ENCODE measurements at places on chromosomes 7 and 10. TPM values are rescaled to one million over a fixed set of nuclear protein-coding genes. Genes with fewer than 3 reads are reported as not detected.

Gene SPOCK2
- total RNA-seq: 165 TPM

Gene PNLIPRP1
- not detected for total RNA-seq

Gene FFAR4
- not detected for total RNA-seq

Gene LMTK2
- 16.9 TPM for total RNA-seq

Gene LAMB1
- 0.16 TPM for total RNA-seq

DNA sequence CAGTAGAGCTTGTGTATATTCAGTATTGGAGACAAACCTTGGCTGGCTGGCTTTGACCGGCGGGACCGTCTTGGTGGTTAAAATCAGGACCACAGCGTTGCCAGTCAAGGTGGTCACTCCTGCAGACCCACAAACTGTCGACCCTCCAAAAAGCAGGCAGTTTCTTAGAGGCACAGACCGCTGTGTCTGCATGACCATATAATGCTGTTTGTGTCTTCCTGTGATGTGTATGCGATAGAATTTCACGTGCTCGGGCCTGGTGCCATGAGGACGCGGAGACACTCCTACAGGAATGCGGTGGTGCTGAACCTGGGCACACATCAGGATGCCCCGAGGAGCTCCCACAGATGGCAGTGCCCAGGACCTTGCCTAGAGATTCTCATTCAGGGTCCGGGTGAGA lies 34.8 kb downstream of the BNIP3 start:
- no peak overlapping the region for H3K4me3 ChIP-seq
- H3K27me3 ChIP-seq: no peaks in the 10 kb centered on the region
- H3K27ac ChIP-seq: no peak overlapping the region
- H3K36me3 ChIP-seq: peaks cover 52% of the 10 kb centered on the region
- DNase-seq: no peak
- H3K4me1 ChIP-seq: peaks cover 2% of the 10 kb centered on the region

DNA sequence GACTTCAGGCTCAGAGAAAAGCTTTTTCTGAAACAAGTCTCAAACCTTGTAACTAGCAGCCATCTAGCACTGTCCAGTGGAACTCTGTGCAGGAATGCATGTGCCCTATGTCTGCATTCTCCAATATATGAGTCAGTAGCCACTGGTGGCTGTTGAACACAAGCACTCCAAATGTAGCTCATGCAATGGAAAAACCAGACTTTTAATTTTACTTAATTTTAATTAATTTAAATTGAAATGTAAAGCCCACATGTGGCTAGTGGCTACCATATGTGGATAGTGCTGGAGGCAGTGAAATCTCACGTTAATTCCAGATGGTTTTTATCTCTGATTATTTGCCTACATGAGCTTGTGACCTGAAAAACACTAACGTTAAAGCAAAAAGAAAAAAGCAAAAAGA lies 225.1 kb downstream of the GATA3 start:
- DNase-seq: no peak
- no peak overlapping the region for H3K4me3 ChIP-seq
- no peaks in the 10 kb centered on the region for H3K36me3 ChIP-seq
- H3K27ac ChIP-seq: no peak overlapping the region
- H3K27me3 ChIP-seq: peaks cover 3% of the 10 kb centered on the region
- H3K4me1 ChIP-seq: peaks cover 10% of the 10 kb centered on the region

GRCh38 chr7:79684384-79684783 lies 230.9 kb upstream of the MAGI2 start:
- H3K36me3 ChIP-seq: no peaks in the 10 kb centered on the region
- no peaks in the 10 kb centered on the region for H3K4me1 ChIP-seq
- H3K27me3 ChIP-seq: no peaks in the 10 kb centered on the region
- H3K27ac ChIP-seq: no peak overlapping the region
- no peak overlapping the region for H3K4me3 ChIP-seq
- DNase-seq: no peak

DNA sequence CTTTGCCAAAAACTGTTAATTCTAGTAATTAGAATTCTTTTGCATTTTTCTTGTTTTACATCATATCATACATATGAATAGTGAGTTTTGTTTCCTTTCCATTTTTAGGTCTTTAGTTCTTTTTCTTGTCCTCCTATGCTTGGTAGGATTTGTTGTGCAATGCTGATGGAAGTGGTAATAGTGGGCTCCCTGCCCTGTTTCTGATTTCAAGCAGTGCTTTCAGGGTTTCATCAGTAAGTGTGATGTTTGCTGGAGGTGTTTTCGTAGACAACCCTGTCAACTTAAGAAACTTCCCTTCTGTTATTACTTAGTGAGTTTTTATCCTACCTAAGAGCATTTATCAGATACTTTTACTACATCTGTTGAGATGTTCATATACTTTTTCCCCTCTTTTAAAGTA lies 50.5 kb downstream of the CSGALNACT2 start:
- DNase-seq: no peak
- no peaks in the 10 kb centered on the region for H3K27me3 ChIP-seq
- peaks cover 13% of the 10 kb centered on the region for H3K36me3 ChIP-seq
- H3K4me1 ChIP-seq: no peaks in the 10 kb centered on the region
- H3K4me3 ChIP-seq: no peak overlapping the region

DNA sequence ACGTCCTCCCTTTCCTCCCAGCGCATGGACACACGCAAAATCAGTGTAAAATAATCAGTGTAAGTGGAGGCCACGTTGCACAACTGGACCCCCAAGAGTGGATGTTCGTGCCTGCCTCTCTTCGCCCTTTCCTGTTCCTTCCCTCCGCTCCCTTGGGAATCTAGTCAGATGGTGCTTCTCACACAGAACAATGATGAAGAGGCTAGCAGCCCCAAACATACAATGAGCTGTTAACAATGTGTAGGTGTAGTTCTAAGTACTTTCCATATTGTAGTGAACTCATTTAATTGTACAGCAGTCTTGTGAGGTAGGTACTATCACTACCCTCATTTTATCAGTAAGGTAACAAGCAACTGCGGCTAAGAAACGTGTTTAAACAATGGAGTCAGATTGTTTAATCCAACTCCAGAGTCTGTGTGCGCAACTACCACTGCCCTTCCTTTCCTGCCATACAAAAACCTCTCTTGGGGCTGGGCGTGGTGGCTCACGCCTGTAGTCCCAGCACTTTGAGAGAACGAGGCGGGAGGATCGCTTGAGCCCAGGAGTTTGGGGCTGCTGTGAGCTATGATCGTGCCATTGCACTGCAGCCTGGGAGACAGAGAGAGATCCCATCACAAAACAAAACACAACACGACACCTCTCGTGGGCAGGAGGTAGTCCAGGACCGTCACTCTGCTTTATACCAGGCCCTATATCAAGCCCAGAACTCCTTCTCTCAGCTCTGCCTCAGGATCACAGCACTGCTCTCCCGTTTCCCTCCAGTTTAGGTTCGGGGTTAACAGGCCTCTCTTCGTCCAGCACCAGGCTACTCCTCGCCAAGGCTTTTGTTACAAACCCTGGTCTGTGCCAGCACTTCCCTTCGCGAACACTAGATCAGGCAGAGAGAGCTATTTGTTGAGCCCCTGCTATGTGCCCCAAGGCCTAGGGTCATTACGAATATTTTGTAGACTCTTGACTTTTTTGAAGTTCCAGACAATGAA lies 1.1 kb downstream of the FKBP9 start:
- no peaks in the 10 kb centered on the region for H3K36me3 ChIP-seq
- peaks cover 24% of the 10 kb centered on the region for H3K27me3 ChIP-seq
- DNase-seq: no peak
- H3K27ac ChIP-seq: peak overlapping the region; percentile 21

- H3K36me3 ChIP-seq: no peaks in the 10 kb centered on the region
- no peaks in the 10 kb centered on the region for H3K4me1 ChIP-seq
Observed at GRCh38 chr7:43292384-43292783, 179.9 kb downstream of the HECW1 start.

DNA sequence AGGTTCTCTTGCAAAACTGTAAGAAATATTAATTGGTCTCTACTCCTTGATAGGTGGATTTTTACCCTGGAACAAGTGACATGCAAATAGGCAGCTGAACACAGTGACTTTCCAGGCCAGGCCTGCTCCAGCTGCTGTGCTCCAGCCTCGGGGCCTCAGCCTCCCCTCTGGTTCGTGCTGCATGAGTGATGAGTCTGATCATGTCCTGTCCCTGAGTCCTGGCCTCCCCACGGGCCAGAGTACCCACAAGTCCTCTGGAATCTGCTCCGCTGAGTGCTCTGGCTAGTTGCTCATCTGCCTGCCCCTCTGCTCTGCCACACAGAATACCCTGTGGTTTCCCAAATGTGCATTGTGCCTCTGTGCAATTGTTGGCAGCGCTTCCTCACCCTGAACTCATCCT lies 80.1 kb upstream of the PDZD8 start:
- H3K27ac ChIP-seq: no peak overlapping the region
- no peaks in the 10 kb centered on the region for H3K36me3 ChIP-seq
- H3K27me3 ChIP-seq: peaks cover 17% of the 10 kb centered on the region
- H3K4me1 ChIP-seq: no peaks in the 10 kb centered on the region
- H3K4me3 ChIP-seq: no peak overlapping the region

DNA sequence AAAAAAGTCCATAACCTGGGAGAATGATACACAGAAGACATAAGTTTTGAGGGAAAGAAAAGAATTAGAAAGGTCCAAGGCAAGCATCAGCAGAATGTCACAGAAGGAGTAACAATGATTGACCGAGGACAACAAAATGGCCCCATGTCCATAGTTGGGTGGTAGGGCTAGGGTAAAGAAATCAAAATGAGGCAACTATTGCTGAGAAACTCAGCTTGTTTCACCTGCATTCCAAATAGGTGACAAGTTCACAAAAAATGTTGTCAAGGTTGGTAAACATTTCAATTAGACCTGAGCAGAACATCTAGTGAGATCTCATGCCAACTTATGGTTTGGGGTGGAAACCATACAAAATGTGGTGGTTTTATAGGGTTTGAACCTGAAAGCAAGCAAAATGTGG lies 22.8 kb upstream of the DLX6 start:
- H3K27me3 ChIP-seq: peaks cover 37% of the 10 kb centered on the region
- H3K36me3 ChIP-seq: no peaks in the 10 kb centered on the region
- no peak overlapping the region for H3K4me3 ChIP-seq
- DNase-seq: no peak

GRCh38 chr10:70479626-70480238 lies 1.2 kb downstream of the PALD1 start:
- peak overlapping the region; percentile 67 for H3K4me3 ChIP-seq
- peak overlapping the region; percentile 37 for H3K27ac ChIP-seq
- H3K27me3 ChIP-seq: peaks cover 15% of the 10 kb centered on the region
- peaks cover 41% of the 10 kb centered on the region for H3K4me1 ChIP-seq
- H3K36me3 ChIP-seq: peaks cover 2% of the 10 kb centered on the region

DNA sequence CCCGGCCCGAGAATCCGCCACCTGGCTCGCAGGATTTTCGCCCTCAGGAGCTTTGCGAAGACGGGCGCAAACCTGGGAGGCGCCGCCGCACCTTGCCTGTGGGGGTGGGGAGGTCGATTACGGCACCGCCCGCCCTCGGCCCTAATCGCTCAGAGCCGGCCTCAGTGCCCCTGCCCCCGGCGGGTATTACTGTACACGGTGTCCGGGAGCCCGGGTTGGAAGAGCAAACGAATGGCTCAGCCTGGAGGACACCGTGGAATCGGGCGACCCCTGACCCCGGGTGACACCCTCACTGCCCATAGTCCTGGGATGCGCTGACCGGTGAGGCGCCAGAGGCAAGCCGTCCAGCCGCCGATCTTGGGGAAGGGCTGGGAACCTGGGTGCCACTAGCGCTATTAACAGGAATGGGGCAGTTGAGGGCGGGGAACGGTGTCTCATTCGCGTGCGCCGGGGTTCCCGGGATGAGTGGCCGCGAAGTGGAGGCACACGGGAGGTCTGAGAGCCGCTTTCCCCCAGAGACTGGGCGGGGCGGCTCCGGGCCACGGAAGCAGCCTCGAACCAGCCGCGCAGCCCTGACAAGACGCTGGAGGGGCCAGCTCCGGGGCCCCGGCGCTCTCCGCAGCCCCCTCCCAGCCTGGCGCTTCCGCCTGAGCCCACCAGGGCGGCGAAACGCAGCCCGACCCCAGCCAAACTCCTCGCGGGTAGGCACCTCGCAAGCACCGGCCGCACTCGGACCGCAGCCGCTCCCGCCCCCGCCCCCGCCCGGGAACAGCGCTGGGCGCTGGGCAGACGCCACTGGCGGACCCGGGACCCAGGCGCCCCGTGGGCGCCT lies 167.5 kb downstream of the NRF1 start:
- H3K27ac ChIP-seq: no peak overlapping the region
- peaks cover 23% of the 10 kb centered on the region for H3K4me1 ChIP-seq
- H3K4me3 ChIP-seq: peak overlapping the region; percentile 44
- H3K27me3 ChIP-seq: peaks cover 48% of the 10 kb centered on the region
- peak; percentile 43 for DNase-seq

GRCh38 chr7:111711426-111712065 lies 149.3 kb upstream of the IMMP2L start:
- H3K27me3 ChIP-seq: peaks cover 9% of the 10 kb centered on the region
- DNase-seq: no peak
- no peak overlapping the region for H3K4me3 ChIP-seq
- no peak overlapping the region for H3K27ac ChIP-seq

- peaks cover 2% of the 10 kb centered on the region for H3K27me3 ChIP-seq
- DNase-seq: no peak
- H3K36me3 ChIP-seq: no peaks in the 10 kb centered on the region
- no peaks in the 10 kb centered on the region for H3K4me1 ChIP-seq
Observed at GRCh38 chr10:21279217-21279575, 246.3 kb downstream of the SKIDA1 start.

DNA sequence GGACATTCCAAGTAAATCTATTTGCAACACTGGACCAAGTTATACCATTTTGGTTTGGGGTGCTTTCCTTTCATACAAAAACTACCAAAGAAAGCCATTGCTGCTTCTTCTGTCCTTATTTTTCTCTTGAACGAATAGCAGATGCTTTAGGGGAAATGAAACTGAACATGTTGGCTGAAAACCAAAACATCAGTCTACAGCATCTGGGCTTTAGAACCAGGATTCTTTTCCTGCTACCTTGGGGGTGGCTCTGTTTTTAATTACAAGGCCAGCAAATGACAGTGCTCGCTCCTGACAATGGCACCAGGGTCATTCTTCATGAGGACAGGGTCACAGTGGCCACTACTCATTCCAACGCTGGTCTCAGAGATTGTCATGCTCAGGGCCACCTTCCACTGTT lies 80.3 kb downstream of the WDR11 start:
- DNase-seq: no peak
- H3K27ac ChIP-seq: no peak overlapping the region
- H3K4me3 ChIP-seq: no peak overlapping the region
- H3K4me1 ChIP-seq: no peaks in the 10 kb centered on the region

All from activated CD4-positive, alpha-beta T cell treated with anti-CD3 and anti-CD28 coated beads for 36 hours (primary cell).